Breast epithelium (tissue), 4 donors: ENCODE measurements at places on chromosomes 11 and 22. TPM values are rescaled to one million over a fixed set of nuclear protein-coding genes. Genes with fewer than 3 reads are reported as not detected.

DNA sequence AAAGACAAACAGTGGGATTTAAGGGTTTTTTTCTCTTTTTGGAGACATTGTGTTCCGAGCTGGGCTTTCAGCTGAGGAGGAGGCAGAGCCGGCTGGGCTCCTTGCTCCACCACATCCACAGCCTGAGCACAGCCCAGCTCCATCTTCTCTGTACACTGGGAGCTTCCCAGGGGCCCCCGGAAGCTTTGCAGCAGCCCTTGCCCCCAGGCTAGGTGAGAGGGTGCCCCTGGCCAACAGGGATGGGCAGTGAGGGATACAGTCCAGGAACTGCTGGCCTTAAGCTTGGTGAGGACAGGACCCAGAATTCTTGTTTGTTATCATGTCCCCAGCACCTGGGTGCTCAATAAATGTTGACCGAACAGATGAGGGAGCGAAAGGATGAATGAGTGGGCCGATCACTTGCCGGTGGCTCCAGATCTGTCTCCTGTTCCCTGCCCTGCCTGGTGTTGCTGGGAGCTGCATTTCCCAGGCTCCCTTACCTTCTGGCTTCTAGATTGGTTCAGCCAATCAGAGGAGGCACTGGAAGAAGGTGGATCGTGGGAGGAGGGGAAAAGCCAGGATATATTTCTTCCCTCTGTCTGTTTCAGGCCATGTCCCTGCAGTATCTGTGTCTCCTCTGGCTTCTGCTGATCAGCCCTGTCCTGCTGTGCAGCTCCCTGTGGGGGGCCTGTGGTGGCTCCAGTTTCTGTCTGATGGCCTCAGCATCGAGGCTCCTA is 26.5 kb upstream of the NECTIN1 start:
- DNase-seq: no peak

- no peak for DNase-seq
Measured at GRCh38 chr11:84430661-84431060, 1144.5 kb upstream of the CCDC90B start.

DNA sequence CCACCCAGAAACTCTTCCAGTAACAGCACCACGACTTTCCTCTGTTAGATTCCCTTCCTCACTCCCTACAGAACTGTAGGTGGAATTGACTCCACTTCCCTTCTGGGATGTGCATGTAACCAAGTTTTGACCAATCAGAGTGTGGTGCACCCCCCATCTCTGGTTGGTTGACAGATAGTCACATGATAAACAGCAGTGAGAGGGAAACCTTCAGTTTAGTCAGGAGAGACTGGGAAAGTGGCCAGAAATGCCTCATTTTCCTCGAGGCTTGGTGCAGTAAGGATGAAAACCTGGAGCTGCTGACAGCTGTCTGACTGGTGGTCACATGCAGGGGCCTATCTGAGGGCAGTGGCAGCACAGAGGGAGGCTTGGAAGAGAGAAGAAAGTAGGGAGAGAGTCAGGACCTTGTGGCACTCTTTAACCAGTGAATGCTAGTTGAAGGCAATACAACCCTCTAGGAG is 67.3 kb upstream of the GRK3 start:
- DNase-seq: no peak

- no peak for DNase-seq
Measured at GRCh38 chr22:48106215-48106614, 1343.8 kb downstream of the TBC1D22A start.

DNA sequence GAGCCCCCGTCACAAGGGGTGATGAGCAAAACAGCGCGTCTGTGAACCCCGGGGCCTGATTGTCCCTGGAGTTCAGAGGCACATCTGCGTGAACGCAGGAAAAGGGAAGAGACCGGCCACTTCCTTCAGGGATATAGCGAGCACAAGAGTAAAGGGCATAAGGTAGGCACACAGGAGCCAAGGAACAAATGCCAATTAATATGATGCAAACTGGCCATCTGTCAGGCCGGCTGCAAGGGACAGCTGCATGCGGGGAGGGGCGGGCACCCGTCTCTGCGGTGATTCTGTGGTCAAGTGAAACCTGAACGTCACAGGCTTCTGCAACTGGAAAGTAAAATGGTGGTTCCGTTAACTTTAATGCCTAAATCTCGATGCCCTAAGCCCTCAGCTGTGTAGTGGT is 64.7 kb downstream of the TRIM29 start:
- no peak for DNase-seq

GRCh38 chr11:13118194-13118593 is 109.1 kb downstream of the RASSF10 start:
- no peak for DNase-seq

DNA sequence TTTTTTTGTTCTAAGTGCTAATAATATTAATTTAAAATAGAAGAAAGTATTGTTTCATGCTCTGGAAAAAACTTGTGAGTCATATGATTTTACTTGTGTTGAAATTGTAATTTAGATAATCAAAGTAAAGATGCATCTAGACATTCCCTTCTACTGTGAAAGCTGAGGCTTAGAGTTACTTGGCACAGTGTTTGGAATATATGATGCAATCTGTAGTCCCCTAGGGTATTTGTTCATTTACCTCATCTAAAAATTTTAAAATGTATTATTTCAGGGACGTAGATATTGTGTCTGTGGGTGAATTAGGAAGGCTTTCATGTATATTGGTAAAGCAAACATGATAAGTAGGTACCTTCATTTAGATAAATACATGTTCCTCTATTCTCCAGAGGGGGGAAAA is 793.5 kb upstream of the CNTN5 start:
- DNase-seq: no peak

DNA sequence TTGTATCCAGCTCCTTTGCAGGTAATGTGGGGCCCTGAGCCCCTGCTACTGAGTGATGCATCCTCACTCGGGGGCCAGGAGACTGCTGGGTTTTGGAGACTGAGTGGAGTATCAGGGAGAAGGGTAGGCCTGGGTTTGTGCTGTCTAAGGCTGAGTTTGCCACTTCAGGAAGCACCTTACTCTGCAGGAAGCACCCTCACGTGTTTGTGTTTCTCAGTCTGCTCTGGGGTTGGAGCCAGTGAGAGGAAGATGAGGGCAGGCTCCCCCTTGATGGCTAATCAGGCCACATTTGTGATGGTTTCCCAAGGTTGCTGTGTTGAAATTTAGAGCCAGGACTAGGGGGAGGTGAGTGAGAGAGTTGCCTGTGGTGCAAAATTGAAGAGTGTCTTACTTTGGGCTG is 13.7 kb upstream of the THY1 start:
- no peak for DNase-seq

- no peak for DNase-seq
Measured at GRCh38 chr22:17257121-17258001, 38.1 kb upstream of the ADA2 start.

DNA sequence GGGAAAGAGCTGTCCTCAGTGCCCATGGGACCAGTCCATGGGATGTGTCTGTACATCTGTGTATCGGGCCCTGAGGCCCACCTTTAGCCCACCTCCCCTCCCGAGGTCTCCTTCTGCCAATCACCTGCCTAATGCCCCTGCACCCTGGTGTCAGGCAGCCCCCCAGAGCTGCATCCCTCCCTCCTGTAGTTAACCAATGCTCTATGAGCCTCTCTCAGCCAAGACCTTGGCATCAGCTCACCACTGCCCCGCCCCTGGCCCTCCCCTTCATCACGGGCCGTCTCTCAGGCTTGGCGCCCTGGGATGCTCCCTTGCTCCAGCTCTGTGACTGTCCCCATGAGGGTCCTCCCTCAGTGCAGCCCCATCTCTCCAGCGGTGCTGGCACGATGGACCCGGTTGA is 18.5 kb downstream of the MGAT3 start:
- no peak for DNase-seq

- DNase-seq: no peak
Measured at GRCh38 chr11:66701432-66702240, 23.9 kb upstream of the RBM4B start.

- DNase-seq: no peak
Measured at GRCh38 chr11:127592371-127592770, 591.8 kb upstream of the KIRREL3 start.

DNA sequence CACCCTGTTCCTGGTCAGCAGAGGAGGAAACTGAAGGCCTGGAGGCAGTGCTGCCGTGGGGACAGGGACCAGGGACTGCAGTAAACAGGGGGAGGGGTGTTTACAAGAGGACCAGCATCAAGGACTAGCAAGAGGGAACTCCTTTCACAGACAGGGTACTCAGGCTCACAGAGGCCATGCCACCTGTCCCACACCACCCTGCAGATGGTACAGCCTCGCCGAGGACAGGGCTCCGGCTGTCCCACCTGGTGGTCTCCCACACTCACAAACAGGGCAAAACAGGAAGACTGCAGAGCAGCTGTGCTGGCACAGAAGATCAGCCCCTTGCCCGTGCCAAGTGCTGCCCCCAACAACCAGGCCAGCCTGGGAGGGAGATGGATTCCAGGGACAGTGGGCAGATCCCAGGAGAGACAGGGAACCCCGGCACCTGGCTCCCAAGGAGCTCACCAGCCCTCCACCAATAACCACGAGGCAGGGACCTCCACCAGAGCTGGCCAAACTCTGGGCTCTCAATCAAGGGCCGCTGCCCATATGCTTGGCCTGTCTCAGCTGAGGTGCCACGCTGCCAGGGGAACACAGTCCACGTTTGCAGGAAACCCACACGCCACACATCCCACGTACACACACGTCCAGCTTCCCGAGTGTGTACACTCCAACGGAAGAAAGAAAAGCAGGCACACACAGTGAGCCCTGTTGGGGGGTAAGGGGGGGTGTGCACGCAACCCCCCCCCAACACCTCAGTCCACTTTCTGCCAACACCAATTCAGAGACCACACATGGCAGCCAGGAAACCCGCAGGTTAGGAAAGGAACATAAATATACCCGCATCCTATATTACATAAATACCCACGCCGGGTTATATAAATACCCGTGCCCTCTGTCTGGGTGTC is 2.1 kb downstream of the CSNK1E start:
- DNase-seq: no peak

- DNase-seq: no peak
Measured at GRCh38 chr11:121240650-121241303, 51.8 kb upstream of the SC5D start.

- no peak for DNase-seq
Measured at GRCh38 chr11:45161252-45162063, 15.0 kb downstream of the PRDM11 start.

DNA sequence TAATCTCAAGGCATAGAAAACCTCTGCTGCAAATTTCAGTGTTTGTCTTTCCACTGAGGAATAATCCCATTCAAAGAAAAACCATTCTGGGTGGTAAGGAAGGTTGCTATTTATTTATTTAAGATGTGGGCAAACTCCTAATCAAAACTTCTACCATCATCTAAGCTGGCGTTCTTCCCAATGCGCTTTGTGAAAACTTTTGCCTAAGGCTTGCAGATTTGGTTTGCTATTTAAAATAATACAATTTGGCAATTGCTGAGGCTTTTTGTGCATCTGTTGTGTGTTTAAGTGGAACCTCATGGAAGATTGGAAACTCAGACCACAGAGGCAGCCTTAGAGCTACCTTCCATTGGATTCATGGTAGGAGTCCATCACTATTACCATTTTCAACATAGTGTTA is 309.0 kb downstream of the BLID start:
- DNase-seq: no peak

MCHR1 gene
- not detected for total RNA-seq

OR4P4 gene
- total RNA-seq: not detected

KRTAP5-1 gene
- total RNA-seq: not detected

POLA2 gene
- 6.4 TPM for total RNA-seq

TSPAN18 gene
- 1.8 TPM for total RNA-seq

ZC3H12C gene
- total RNA-seq: 19.8 TPM

POTEH gene
- not detected for total RNA-seq

C11orf86 gene
- not detected for total RNA-seq

LINC01488 gene
- not detected for total RNA-seq

OR8D4 gene
- total RNA-seq: not detected

MPEG1 gene
- total RNA-seq: 13.2 TPM

YPEL4 gene
- total RNA-seq: 1.1 TPM

CTSW gene
- total RNA-seq: 1.6 TPM
